ENCODE measurements at places on chromosomes 7 and 10. TPM values are rescaled to one million over a fixed set of nuclear protein-coding genes. Genes with fewer than 3 reads are reported as not detected.

ZNF425 gene
- 1.7 TPM for total RNA-seq

ACTL6B gene
- not detected for total RNA-seq

YKT6 gene
- 70.2 TPM for total RNA-seq

GRCh38 chr7:151351027-151351426 lies 9.4 kb downstream of the NUB1 start:
- no peak for DNase-seq
- H3K27ac ChIP-seq: no peak overlapping the region
- H3K27me3 ChIP-seq: no peaks in the 10 kb centered on the region
- H3K4me3 ChIP-seq: no peak overlapping the region
- H3K36me3 ChIP-seq: peaks cover 31% of the 10 kb centered on the region
- peaks cover 13% of the 10 kb centered on the region for H3K4me1 ChIP-seq

DNA sequence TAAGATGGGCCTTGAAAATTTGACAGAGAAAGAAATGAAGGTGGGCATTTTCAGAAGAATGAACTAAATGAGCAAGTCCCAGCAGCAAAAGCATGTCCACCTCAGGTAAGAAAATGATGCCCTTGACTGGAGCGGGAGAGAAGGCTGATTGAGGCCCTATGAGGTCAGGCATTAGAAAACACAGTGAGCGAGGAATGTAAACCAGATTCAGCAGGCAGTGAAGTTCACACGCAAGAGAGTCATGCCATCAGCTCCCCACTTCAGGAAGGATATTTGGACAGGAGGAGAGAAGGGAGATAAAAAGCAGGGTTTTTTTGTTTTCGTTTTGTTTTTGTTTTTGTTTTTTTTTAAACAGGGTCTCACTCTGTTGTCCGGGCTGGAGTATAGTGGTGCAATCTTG lies 166.4 kb downstream of the PPP1R17 start:
- H3K36me3 ChIP-seq: no peaks in the 10 kb centered on the region
- no peak for DNase-seq
- no peaks in the 10 kb centered on the region for H3K27me3 ChIP-seq
- no peak overlapping the region for H3K27ac ChIP-seq

TRAPPC14 gene
- 108 TPM for total RNA-seq

DNA sequence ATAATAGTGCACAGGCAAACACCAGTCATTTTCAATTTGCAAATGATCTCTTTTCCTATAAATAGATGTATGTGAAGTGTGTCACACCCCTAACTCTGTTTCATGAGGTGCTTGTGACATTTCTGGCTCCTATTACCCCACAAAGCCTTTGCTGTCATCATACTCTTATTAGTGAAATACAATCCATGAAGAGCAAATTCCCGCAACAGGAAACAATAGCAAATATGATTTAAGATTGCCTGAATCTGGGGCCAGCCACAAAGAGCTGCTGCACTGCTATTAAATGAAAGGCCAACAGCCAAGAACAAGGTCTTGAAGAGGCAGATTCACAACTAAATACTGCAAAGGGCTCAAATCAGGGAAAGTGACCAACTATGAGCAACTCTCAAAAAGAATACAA lies 96.3 kb upstream of the CAV2 start:
- H3K36me3 ChIP-seq: no peaks in the 10 kb centered on the region
- peaks cover 4% of the 10 kb centered on the region for H3K4me1 ChIP-seq
- H3K4me3 ChIP-seq: no peak overlapping the region
- H3K27me3 ChIP-seq: no peaks in the 10 kb centered on the region

RNLS gene
- 5.0 TPM for total RNA-seq

GRID2IP gene
- total RNA-seq: 0.63 TPM

SPAM1 gene
- not detected for total RNA-seq

SGMS1 gene
- total RNA-seq: 66.7 TPM

GRCh38 chr10:24513155-24513554 lies 210.5 kb downstream of the ARHGAP21 start:
- H3K4me1 ChIP-seq: no peaks in the 10 kb centered on the region
- H3K27ac ChIP-seq: no peak overlapping the region
- no peak for DNase-seq

DNA sequence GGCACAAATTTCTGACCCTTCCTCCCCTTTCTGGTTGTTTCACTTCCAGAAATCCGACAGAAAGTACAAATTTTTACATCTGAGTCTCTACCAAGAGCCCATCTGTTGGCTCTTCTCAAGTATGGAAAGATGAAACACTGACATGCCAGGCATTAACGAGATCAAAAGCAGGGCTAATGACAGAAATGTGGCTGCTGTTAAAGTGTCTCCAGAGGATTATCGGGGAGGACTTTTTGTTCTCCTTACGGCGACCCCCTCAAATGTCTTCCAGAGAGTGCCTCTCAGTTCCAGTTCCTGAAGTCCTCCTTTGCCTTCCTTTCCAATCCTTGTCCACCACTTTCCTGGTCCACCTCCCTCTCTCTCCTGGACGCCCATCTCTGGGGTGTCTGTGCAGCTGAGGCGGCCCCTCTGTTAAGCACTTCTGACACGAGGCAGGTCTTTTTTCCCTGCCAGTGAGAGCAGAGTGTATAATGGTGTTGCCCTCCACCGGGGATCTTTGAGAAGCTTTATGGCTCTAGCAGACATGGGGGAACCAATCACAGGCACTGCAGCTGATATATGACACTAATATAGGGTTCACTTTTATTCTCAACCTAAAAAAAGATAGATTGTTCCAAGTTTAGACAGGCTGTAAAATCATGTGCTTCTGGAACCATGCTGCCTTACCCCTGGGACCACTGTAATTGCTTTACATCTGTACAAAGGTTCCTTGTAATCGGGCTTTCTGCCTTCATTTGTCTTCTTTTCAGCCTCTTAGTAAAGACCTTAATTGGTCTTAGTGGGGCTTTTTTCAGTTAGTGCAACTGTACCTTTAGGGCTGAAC lies 757.1 kb downstream of the AUTS2 start:
- H3K27me3 ChIP-seq: no peaks in the 10 kb centered on the region
- no peak overlapping the region for H3K27ac ChIP-seq
- no peak for DNase-seq
- H3K36me3 ChIP-seq: no peaks in the 10 kb centered on the region
- H3K4me3 ChIP-seq: no peak overlapping the region

DNA sequence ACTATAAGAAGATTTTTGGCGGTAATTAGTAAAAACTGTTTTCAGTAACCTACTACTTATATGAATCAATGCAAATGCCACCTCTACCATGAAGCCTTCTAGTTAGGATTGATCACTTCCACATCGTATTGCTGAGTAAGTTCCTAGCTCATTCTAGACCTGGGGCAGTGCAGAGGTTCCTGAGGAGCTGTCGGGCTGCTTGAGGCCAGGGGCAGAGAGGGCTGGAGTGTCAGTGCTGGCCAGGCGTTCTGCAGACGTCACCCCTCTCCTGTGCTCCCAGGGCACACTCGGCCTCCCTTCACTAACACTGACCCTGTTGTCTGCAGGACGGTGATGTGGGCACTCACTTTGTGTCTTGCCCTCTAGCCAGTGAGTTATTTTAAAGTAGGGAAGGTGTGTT lies 275.7 kb downstream of the CELF2 start:
- H3K36me3 ChIP-seq: peaks cover 41% of the 10 kb centered on the region
- H3K4me3 ChIP-seq: no peak overlapping the region
- no peaks in the 10 kb centered on the region for H3K4me1 ChIP-seq
- no peak overlapping the region for H3K27ac ChIP-seq
- no peak for DNase-seq
- no peaks in the 10 kb centered on the region for H3K27me3 ChIP-seq

DNA sequence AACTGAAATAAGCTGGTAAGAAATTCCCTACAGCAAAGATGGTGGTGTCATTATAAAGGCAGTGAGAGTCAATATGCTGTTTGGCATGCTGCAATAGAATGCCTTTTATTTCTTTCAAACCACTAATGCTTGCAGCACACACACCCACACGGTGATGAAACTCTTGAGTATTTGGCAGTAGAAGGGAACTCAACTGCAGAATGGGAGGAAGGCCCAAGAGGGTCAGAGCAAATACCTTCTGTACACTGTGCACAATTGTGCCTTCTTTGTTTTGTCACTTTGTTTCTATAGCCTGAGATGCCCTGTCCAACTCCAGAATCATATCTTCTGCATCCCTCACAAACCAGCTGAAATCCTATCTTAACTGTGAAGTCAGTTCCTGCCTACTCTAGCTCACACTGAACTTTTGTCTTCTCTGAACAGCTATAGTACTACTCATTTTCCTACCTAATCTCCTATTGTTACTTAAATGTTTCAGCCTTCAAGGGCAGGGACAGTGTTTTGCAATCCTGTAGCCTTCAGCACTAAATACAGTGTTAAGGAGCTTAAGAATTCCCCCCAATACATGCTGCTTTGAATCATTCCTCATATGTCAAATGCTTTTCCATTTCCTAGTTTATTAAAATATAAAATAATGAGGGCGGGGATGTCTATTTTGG lies 22.2 kb downstream of the MMS19 start:
- H3K36me3 ChIP-seq: peaks cover 35% of the 10 kb centered on the region
- peak overlapping the region; percentile 19 for H3K27ac ChIP-seq
- no peak overlapping the region for H3K4me3 ChIP-seq
- H3K27me3 ChIP-seq: no peaks in the 10 kb centered on the region
- peak; percentile 41 for DNase-seq
- H3K4me1 ChIP-seq: peaks cover 15% of the 10 kb centered on the region

SEMA3A gene
- total RNA-seq: 8.8 TPM

DNA sequence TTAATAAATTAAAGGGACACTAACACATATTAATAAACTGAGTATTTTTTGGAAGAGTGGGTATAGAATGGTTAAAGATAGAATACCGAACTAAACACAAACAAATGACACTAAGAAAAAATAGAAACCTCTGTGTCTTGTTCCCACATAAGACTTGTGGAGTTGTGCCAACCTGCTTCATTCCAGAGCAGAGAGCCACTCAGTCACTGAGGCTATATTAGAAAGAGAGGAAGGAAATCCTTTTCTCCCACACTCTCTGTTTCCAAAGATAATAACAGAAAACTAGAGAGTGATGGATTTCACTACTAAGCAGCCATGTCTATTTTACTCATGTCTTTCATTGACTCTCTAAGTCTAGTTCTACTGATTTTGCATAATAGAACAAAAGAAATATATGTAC lies 26.0 kb downstream of the CTNNA3 start:
- DNase-seq: no peak
- no peaks in the 10 kb centered on the region for H3K4me1 ChIP-seq
- H3K4me3 ChIP-seq: no peak overlapping the region

EVX1 gene
- not detected for total RNA-seq

- no peak overlapping the region for H3K4me3 ChIP-seq
- no peaks in the 10 kb centered on the region for H3K4me1 ChIP-seq
- no peak for DNase-seq
These were observed 220.3 kb upstream of the STK17A start for GRCh38 chr7:43362652-43363034.

DNA sequence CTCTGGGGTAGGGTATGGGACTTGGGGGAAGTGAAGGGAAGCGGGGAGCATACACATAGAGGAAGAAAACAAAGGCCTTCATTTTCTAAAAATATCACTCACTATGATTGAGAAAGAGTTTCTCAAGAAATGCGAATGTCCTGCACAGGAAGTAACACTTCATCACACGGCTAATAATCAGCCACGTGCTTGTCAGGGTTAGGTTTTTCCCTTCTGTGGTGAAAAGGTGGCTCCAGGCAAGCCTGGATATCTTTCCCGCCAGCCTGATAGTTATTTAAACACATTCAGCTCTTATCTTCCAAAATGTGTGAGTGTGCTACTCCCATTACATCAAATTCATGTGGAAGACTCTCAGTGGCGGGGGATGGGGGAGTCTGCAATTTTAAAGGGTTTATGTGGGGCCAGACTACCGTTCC lies 166.4 kb upstream of the ADO start:
- peaks cover 22% of the 10 kb centered on the region for H3K4me1 ChIP-seq
- peak; percentile 56 for DNase-seq
- no peaks in the 10 kb centered on the region for H3K27me3 ChIP-seq
- no peaks in the 10 kb centered on the region for H3K36me3 ChIP-seq
- H3K27ac ChIP-seq: peak overlapping the region; percentile 81
- H3K4me3 ChIP-seq: no peak overlapping the region

ATOH7 gene
- total RNA-seq: not detected

DNA sequence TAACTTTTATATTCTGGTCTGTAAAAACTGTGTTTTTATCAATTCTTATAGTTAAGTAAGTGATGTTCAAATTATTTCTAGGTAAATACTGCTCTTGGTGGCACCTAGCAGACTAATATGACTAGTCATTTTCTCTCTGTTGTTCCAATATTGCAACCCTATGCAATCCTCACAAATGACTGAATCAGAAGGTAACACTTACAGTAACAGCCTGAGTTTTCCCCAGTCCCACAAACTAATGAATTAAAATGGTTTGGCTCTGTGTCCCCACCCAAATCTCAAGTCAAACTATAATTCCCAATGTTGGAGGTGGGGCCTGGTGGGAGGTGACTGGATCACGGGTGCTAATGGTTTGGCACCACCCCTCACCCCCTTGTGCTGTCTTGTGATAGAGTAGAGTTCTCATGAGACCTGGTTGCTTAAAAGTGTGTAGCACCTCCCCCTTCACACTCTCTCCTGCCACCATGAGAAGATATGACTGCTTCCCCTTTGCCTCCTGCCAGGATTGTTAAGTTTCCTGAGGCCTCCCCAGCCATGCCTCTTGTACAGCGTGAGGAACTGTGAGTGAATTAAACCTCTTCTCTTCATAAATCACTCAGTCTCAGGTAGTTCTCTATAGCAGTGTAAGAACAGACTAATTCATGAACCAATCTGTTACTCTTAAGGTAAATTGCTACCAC lies 43.5 kb downstream of the MTPN start:
- no peak for DNase-seq
- H3K4me1 ChIP-seq: peaks cover 24% of the 10 kb centered on the region
- H3K27me3 ChIP-seq: no peaks in the 10 kb centered on the region
- no peak overlapping the region for H3K27ac ChIP-seq
- H3K4me3 ChIP-seq: no peak overlapping the region

DNA sequence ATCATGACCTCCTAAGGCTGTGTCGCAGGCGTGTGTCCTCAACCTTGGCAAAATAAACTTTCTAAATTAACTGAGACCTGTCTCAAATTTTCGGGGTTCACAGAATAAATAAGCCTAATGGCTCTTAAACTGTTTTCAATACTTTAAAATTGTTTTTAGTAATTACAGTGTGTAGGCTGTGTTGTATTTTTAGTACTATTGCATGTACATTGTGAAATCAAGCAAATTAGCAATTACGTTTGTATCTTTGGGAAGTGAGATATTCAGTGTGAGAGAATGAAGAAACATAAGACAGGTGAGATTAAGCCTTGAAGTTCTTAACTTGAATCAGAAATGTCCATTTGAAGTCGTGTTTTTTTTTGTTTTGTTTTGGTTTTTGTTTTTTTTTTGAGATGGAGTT lies 4.8 kb upstream of the AKR1B10 start:
- H3K36me3 ChIP-seq: no peaks in the 10 kb centered on the region
- no peaks in the 10 kb centered on the region for H3K4me1 ChIP-seq
- H3K27ac ChIP-seq: no peak overlapping the region
- DNase-seq: no peak
- no peaks in the 10 kb centered on the region for H3K27me3 ChIP-seq
- no peak overlapping the region for H3K4me3 ChIP-seq

CALCR gene
- not detected for total RNA-seq

AHR gene
- total RNA-seq: 236 TPM

GRCh38 chr7:30246392-30246791 lies 38.0 kb upstream of the ZNRF2 start:
- DNase-seq: no peak
- no peak overlapping the region for H3K27ac ChIP-seq
- H3K4me1 ChIP-seq: peaks cover 7% of the 10 kb centered on the region
- H3K27me3 ChIP-seq: no peaks in the 10 kb centered on the region
- H3K4me3 ChIP-seq: no peak overlapping the region
- H3K36me3 ChIP-seq: no peaks in the 10 kb centered on the region

- H3K27me3 ChIP-seq: no peaks in the 10 kb centered on the region
- no peak overlapping the region for H3K4me3 ChIP-seq
- no peak overlapping the region for H3K27ac ChIP-seq
- DNase-seq: no peak
- no peaks in the 10 kb centered on the region for H3K36me3 ChIP-seq
These were observed 64.4 kb upstream of the PDGFA start for GRCh38 chr7:584122-584465.

All from upper lobe of left lung (tissue), 6 donors.